ENCODE measurements at places on chromosomes 16 and 17.

DNA sequence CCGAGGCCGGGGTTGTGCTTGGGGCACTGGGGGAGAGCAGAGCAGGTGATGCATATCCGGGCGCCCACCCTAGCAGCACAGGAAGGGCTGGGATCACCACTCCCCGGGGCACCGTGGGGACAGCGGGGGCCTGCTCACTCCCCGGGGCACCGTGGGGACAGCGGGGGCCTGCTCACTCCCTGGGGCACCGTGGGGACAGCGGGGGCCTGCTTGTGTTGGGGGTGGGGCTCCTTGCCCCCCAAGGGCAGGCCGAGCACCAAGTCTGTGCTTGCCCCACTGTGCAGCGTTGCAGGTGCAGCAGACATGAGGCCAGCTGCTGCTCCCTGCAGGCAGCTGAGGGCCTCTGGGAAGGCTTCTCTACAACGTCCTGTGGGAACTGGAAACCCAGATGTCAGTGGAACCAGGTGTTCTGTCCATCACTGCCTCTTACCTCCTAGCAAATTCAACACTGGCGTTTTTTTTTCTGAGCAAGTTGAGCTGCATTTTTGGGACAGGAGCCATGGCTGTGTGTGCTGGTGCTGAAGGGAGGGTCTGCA is 25.0 kb upstream of the ZNF750 start:
- peak; percentile 56 for DNase-seq

- DNase-seq, result no peak
Measured at GRCh38 chr17:47992216-47992615, 21.3 kb downstream of the CDK5RAP3 start.

GRCh38 chr16:26658915-26659314 is 407.8 kb upstream of the C16orf82 start:
- DNase-seq, result no peak

GRCh38 chr17:49051269-49051668 is 54.1 kb downstream of the IGF2BP1 start:
- no peak for DNase-seq

GRCh38 chr16:17125671-17126070 is 345.1 kb downstream of the XYLT1 start:
- no peak for DNase-seq
